Renal pelvis (tissue), 12 donors: ENCODE measurements at places on chromosomes 12 and 14. TPM values are rescaled to one million over a fixed set of nuclear protein-coding genes. Genes with fewer than 3 reads are reported as not detected.

- no peak for DNase-seq
Measured at GRCh38 chr14:90742729-90743128, 73.5 kb downstream of the TTC7B start.

DNA sequence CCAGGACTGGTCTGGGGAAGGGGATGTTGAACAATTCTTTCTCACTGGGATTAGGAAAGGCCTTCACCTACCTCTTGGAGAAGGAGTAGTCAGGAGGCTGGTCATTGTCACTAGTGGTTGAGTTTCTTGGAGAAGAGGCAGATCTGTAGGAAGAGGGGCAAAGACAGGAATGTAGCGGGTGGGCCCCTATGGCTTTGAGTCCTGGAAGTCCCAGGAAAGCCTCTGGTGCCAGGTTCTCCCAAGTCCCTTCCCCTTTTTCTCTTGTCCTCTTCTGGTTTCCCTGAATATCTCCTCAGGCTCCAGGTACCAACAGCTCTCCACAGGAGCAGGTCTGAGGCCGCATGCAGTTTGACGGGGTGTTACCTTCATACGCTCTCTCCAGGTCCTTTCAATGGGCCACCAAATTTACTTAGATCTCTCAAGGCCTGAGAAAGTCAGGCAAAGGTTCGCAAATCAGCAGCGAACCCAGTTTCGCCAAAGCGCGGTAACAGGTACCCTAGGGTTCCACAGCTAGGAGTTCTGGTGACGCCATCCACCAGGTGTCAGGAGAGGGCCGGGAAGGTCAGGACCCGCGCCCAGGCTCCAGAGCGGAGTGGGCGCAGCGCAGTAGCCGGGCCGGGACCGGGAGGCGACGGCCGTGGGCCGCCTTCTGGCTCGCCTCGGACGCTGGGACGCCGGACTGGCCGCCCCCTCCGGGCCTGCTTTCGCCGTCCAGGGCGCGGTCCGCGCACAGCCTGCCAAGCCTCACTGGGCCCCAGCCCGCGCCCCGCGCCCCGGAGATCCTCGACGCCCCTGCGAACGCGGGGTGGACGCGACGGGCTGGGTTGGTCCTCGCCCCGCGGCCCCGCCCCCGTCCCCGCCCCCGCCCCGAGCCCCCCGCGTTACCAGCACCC, 795 bp downstream of the SMAGP start:
- peak; percentile 35 for DNase-seq

- no peak for DNase-seq
Measured at GRCh38 chr14:96002498-96002884, 36.7 kb upstream of the C14orf132 start.

DNA sequence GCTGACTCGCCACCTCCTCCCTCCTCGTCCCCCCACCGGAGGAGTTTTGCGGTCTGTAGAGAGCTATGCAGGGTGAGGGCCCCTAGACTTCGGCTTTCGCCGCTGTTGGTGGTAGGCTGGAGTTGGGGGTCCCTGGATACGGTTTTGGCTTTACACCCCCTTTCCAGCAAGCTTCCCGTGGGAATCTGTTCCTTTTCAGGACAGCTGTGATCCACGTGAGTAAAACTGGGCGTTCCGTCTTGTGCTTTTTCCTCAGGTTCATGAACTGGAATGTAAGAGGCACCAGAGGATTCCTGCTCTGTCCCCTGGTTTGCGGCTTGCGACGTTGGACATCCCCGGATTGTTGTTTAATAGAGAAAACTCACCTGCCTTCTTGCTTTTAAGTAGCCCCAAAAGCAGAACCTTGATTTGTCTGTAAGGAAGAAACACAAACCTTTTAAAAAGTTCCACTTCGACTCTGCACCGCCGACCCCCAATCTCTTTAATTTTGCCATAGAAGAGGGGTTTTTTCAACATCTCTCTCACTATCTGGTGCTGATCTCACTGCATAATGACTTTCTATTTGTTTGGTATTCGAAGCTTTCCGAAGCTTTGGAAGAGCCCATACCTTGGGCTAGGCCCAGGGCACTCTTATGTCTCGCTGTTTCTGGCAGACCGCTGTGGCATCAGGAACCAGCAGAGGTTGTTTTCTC, 490 bp downstream of the PRORP start:
- DNase-seq: peak; percentile 51

- no peak for DNase-seq
Measured at GRCh38 chr14:51056421-51056820, 38.5 kb downstream of the TRIM9 start.

GRCh38 chr12:65123435-65124063, 2.4 kb upstream of the WIF1 start:
- peak; percentile 28 for DNase-seq

GRCh38 chr12:109741970-109742703, 28.5 kb downstream of the FAM222A start:
- DNase-seq: no peak

DNA sequence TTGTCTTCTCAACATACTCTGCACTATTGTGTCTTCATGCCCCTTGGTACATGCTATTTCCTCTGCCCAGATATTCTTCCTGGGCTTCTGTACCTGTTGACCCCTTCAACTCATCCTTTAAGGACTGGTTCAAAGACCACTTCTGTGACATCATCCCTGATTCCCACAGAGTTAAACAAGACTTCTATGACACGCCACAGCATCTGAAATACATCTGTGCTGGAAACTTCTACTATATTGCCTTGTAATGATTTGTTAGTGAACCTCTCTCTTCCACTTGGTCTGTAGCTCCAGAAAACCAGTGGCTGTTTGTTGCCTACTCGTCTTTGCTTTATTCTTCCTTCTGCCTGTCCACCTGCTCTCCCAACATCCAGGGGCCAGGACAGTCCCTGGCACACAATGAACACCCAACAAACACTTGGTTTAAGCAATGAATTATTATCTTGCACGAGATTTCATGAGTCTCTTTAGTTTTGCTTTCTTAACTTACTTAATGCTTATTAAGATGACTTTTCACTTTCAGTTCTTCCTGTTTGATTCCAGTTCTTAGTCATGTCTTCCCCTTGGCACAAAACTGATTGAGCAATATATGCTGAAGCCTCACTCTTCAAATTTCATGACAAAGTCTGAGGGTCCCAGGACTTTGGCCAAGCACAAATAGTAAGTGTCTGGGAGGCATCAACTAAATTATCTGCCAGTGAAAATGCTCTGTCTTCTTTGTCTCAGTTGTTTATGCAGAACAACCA, 485.9 kb downstream of the APAF1 start:
- DNase-seq: no peak

- DNase-seq: no peak
Measured at GRCh38 chr12:26769611-26770010, 63.4 kb downstream of the ITPR2 start.

DNA sequence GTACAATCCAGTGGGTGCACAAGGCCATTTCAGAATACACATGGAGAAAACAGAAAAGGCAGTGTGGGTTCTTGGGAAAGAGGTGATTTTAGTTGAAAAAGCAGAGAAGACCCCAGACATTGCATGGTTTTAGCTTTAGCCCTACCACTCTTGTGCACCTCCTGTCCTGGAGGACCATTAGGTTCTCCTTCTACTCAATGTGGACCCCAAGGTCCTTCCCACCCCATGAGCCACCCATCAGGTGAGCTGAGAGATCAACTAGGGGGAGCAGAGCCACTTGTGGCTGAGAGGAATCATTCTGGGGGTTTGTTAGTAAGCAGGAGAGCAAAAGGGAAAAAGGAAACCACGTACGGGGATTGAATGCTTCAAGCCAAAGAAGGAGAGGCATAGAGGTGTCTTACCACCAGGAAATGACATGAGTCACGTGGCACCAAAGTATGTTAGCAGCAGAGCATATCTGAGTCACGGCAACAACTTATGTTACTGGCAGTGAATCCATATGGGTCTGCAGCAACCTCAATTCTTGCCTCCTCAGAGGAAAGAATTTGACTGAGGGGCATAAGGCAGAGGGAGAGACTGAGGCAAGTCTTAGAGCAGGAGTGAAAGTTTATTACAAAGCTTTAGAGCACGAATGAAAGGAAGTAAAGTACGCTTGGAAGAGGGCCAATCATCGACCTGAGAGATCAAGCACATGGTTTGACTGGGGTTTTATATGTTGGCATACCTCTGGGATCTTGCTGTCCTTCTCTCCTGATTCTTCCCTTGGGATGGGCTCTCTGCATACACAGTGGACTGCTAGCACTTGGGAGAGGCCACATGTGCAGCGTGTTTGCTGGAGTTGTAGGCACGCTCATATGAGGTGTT, 73.9 kb downstream of the HSD17B6 start:
- no peak for DNase-seq

DNA sequence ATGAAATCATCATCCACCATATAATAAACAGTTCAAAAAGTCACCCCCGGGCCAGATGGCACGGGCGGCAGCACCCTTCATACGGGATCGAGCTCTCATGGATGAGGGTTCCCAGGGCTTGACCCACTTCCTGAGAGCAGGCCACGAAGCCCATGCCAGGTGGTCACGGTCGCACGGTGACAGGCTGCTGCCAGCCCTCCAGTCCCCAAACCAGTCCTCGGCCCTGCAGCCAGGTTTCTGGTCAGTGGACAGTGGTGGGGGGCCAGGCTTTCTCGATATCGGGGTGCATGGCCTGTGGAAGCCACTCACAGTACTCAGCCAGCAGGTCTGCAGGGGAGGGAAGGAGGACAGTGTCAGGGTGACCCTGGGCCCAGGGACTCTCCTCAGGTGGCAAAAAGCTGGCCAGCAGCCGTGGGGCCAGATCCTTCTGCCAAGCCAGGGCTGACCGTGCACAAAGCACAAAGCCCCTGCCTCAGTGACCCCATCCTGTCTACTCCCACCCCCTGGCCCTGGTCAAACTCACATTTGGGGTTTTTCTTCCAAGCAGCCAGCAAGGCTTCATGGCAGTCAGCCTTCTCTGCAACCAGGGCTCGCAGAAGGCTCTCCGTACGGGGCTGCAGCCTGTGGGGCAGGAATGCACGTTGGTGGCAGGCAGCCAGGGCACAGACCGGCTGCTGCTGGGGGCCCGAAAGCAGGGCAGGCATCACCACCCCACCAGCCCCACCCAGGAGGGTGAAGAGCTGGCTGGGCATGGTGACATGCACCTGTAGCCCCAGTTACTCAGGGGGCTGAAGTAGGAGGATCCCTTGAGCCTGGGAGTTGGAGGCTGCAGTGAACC, 33.3 kb upstream of the UBC start:
- no peak for DNase-seq

DNA sequence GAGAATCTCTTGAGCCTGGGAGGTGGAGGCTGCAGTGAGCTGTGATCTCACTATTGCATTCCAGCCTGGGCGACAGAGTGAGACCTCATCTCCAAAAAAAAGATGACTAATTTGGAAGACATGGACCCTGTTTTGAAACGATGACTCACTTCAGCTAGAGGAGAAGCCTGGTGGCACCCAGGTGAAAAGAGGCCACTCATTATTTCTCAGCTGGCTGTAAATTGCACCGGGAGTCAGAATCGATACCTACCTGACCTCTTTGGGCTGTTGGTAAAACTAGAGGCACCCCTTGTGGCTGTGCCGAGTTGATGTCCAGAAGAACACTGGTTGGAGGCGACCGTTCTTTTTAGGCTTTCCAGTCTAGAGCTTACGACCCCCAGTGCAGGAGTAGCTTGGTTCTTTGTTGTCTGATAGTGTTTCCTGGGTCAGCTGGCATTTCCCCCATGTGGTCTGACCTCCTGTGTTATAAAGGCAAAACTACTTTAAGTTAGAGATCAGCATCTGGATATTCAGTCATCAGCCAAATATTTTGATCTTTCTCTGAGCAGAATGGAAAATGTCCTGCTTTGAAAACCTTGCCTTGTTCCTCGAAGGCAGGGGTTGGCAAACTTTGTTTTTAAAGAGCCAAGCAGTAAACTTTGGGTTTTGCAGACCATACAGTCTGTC, 93.2 kb downstream of the CHST11 start:
- DNase-seq: no peak

DNA sequence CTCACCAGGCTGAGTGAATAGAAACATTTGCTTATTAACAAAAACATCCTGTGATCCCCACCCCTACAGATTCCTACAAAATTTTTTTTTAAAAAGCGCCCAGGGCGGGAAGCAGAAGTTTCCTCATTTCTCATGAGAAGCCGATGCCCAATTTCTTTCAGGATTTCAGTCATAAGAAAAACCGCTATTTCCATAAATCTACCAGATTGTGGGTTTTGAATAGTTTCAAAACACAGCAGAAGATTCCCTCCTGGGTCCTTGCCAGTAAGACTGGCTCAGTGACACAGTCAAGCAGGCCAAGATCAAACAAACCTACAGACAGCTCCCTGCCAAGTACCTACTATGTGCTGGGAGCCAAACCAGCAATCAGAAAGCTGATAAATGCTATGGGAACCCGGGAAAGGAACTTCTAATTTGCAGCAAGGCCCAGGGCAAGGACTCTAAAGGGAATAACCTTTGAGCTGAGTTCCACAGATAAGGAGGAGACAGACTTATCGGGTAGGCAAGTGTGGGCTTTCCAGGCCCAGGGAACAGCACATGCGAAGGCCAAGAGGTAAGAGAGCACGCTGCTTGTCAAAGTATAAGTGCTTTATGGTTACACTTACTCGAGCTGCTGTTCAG, 68.7 kb downstream of the CCDC88C start:
- no peak for DNase-seq

DNA sequence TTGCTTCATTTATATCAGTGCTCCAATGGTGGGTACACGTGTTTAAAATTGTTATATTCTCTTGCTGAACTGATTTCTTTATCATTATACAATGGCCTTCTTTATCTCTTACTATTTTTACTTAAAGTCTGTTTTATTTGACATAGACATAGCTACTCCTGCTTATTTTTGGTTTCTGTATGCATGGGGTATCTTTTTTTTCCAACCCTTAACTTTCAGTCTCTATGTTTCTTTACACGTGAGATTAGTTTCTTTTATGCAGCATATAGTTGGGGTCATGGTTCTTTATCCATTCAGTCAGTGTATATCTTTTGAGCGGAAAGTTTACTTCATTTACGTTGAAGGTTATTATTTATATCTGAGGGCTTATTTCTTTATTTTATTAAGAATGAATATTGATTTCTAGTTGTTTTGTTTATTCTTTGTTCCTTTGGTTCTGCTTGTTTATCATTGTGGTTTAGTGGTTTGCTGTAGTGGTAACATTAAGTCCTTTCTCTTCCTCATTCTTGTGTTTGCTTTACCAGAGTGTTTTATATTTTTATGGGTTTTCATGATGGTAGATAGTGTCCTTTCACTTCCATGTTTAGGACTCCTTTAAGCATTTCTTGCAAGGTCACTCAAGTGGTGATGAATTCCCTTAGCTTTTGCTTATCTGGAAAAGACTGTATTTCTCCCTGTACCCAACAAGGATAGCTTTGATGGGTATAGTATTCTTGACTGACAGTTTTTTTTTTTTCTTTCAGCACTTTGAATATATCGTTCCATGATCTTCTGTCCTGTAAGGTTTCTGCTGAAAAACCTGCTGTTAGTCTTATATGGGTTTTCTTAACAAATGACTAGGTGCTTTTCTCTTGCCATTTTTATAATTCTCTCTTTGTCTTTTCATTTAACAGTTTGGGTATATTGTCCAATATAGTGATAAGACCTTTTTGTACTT, 38.3 kb upstream of the FAR2 start:
- no peak for DNase-seq

GRCh38 chr14:89399594-89400068, 17.4 kb downstream of the FOXN3 start:
- DNase-seq: peak; percentile 81

GRCh38 chr14:51487848-51488247, 163.9 kb upstream of the FRMD6 start:
- no peak for DNase-seq

GRCh38 chr14:99241325-99242010, 30.5 kb downstream of the BCL11B start:
- DNase-seq: no peak

Gene BAZ2A
- polyA plus RNA-seq: 108 TPM

Gene MYL2
- not detected for polyA plus RNA-seq

Gene MAP3K9
- 5.2 TPM for polyA plus RNA-seq

Gene KRT6C
- not detected for polyA plus RNA-seq

Gene MYBPC1
- polyA plus RNA-seq: not detected

Gene KRT77
- polyA plus RNA-seq: not detected

Gene CLEC2D
- polyA plus RNA-seq: 11.5 TPM

Gene BORCS5
- 10.0 TPM for polyA plus RNA-seq

Gene RNASE9
- not detected for polyA plus RNA-seq
